Mammary epithelial cell (primary cell): ENCODE measurements at places on chromosomes 5 and 9.

DNA sequence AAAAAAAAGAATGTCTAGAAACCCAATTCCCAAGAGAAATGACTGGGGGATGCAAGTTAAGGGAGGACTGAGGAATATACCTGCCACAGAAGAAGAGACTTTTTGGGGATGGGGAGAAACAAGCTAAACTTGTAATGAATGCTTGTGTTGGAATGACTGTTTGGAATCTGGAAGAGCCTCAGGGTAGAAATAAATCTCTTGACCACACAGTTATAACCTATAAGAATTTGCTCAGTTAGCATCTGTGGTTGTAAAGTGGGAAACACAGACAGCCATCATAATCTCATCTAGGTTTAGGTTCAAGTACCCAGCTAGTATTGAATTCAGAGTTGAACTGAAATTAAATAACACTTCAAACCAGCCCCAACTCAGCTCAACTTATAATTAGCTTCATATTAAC lies 678.3 kb upstream of the CHD1 start:
- no peak for DNase-seq

GRCh38 chr9:133727876-133728441 lies 10.2 kb downstream of the SARDH start:
- DNase-seq = no peak

DNA sequence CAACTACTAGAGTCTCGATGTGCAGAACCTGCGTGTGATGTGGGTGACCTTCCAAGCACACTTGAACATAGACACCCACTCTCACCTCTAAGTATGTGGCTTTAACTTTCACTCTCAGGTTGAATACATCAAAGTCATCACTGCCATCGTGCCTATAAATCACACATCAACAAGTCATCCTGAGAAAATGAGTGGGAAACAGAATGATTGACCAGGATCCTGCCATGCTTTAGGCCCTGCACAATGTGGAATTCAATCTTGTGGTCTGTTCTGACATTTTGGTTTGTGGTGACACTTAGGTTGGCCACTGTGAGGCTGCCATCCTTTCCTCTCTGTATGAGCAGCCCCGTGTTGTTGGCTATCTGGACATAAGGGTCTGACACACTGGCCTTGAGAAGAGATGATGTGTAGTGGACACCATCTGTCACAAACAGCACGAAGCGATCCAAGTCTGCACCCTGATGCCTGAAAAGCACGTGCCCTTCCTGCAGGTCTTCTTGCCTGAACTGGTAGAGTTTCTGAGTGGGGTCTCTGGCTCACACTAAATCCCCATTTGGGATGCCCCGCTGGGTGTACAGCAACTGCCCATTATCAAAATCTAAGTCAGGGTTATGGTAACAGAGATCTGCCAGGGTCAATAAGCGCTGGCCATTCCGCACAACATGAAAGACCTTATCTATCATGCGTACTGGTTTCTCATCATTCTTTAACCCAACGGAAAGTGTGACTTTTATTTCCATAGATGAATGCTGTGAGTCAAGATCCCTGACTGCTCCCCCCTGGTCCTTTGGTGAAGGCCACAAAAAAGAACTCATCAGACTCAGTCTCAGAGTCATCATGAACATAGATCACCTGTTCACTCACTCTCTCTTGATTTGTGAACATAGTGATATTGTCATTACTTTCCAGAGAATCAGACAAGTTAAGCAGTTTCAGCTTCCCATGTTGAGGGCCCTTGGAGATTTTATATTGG lies 116.6 kb downstream of the ESM1 start:
- DNase-seq = no peak

DNA sequence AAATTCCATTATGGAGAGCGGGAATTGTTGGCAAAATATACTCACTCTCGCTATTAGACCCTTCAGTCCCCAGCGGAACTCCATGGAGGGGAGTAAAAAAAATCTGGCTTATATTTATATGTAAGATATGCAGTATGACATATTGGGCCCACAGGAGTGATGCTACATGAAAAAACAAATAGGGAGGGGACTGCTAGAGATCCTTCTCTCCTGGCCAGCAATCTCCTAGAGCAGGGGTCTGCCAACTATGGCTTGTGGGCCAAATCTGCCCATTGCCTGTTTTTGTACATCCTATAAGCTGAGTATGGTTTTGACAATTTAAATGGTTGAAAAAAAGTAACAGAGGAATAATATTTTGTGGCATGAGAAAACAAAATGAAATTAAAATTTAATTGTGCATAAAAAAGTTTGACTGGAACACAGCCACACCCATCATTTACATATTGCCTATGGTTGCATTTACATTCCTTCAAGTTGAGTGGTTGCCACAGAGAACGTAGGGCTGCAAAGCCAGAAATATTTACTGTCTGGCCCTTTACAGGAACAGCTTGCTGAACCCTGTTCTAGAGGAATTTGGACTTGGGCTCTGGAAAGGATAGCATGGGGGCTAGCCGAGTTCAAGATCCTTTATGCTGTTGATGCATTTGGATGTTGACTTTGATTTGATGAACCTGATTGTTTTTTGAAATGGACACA lies 197.3 kb upstream of the CLINT1 start:
- DNase-seq = peak; percentile 36

DNA sequence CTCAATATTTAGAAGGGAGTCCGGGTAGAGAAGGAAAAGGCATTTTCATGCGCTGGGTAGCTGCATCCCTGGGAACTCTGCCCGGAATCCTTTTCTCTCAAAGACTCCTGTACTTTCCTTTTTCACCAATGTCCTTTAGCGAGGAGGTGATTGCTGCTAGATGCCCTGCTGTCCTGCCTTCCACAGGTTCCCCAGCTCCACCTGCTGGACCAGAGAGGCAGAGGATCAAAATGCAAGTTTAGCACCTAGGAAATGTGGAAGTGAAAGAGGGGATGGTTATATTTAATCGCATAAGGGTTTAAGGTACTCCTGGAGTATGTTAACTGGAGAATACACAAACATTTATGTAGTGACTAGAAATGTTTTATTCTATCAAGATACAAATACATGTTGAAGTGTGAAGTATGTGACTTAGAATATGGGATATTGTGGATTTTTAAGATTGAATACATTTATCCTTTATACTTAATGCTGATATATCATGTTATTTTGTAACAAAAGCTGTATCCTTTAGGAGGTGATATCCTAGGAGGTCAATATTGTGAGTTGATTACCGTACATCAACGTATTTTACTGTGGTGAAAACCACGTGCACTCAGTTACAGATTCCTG lies 145.7 kb downstream of the ARHGAP26 start:
- DNase-seq = peak; percentile 58

DNA sequence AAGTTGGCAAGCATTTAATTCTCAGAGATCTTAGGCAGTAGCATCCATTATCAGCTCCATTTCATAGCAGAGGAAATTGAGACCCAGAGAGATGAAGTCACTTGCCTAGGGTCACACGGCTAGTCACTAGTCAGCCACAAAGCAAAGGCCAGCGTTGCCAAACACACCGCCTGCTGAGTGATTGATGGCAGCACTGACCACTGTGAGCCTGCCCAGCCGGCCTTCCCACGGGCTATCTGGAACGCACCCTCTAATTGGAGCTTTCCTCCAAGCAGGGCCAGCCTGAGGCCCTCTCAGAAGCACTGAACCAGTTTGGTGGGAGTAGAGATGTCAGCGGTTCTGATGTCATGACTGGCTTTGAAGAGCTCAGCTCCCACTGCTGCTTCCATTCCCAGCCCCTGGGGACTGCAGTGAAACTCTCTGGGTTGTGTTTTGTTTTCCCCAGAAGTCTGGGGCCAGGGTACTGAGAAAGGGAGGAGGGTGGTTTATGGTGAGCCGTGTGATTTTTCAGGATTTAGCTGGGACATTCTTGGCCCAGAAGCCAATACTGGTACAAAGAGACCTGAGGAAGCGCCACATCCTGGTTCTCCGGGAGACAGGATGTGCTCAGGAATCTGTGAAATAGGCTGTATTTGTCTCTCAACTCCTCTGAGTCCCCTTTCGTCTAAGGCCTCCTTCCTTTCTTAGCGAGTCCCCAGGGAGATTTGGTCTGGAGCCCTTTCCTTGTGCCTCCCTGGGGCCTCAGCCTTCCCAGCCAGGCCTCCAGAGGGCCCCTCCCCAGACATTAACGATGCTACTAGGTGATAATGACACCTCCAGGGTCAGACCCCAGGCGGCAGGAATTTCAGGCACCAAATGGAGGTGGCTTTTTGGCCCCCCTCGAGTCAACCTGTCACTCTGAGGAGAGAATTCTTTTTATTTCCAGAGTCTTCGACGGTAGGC lies 44.5 kb downstream of the SPRY4 start:
- DNase-seq = no peak

DNA sequence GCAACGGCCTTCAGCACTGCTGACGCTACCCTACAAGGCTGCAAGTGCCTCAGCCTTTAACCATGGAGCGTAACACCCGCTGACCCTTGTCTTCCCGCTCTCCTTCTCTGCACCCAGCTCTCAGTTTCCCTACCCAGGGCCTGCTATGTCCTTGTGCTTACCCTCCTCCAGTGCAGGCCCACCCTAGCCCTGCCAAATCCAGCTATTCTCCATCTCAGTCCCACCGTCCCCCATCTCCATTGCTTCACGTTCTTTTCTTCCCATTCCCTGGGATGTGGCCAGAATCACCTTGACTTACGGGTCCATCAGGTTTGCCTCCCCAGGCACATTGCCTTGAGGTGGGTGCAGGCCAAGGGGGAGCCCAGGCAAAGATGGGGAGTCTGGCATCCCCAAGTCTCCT lies 91.2 kb downstream of the PAX5 start:
- no peak for DNase-seq

DNA sequence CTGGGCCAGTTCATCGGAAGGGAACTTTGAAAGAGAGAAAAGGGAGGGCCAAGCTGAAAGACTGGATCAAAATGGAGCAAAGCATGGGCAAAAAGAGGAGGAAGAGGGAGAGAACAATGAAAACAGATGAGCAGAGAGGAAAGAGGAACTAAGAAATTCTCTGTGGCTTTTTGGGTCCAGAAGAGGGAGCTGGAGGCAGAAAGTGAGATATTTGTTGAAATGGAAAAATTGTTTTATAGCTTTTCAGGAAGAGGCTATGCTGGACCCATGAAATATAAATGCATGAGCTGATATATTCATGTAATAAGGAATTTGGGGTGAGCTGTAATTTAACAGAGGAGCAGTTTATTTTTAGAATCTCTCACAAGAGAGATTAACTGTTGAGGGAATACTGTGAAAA lies 457.3 kb downstream of the DMAC1 start:
- no peak for DNase-seq

GRCh38 chr9:25212361-25212760 lies 465.9 kb downstream of the TUSC1 start:
- DNase-seq = no peak

- no peak for DNase-seq
These were observed 6.6 kb downstream of the C5orf52 start for GRCh38 chr5:157677931-157678330.

DNA sequence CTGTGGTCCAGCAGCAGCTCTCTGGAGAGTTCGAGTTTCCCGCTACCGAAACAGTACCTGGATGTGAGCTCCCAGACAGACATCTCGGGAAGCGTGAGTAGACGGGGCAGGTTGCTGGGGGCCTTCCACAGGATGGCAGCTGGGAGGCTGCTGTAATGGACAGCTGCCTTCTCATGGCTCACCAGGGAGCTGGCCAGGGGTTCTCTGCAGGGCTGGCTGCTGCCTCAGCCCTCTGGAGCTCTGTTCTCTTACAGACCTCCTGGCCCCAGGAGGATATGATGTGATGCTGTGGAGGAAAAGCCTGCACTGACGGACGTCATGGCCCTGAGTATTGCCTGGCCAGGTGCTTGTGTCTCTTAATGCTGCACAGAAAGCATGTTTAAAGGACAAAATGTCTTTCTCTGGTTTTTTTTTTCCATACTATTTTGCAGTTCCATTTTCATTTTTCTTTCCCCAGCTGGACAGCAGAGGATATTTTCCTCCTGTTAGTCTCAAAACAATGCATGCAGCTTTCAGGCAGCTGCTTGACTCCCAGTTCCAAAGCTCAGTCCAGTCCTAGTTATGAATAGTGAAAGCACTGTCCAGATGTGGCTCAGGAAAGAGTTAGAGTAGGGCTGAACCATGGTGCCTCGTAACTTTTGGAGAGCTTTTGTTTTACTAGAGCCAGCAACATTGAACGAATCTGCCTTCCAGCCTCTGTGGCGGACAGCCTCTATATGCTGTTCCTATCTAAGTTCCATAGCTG lies 77.5 kb upstream of the RARS1 start:
- no peak for DNase-seq

DNA sequence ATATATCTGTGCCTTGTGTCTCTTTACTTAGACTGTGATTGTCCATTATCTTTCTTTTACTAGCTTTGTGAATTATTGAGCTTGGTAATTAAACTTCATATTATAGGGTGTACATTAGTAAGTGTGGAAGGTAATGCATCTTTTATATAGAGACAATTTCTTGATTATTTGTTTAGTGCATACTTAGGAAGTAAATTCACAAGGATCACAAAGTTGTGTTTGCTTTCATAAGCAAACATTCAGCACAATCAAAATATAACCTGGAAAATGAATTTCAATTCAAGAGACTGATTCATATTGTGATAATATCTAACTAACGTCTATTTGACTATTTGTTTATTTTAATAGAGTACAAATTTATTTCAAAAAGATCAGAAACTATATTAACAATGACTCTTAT lies 749.9 kb upstream of the NUDT12 start:
- no peak for DNase-seq

GRCh38 chr9:138052322-138052615 lies 174.7 kb downstream of the CACNA1B start:
- DNase-seq = no peak

DNA sequence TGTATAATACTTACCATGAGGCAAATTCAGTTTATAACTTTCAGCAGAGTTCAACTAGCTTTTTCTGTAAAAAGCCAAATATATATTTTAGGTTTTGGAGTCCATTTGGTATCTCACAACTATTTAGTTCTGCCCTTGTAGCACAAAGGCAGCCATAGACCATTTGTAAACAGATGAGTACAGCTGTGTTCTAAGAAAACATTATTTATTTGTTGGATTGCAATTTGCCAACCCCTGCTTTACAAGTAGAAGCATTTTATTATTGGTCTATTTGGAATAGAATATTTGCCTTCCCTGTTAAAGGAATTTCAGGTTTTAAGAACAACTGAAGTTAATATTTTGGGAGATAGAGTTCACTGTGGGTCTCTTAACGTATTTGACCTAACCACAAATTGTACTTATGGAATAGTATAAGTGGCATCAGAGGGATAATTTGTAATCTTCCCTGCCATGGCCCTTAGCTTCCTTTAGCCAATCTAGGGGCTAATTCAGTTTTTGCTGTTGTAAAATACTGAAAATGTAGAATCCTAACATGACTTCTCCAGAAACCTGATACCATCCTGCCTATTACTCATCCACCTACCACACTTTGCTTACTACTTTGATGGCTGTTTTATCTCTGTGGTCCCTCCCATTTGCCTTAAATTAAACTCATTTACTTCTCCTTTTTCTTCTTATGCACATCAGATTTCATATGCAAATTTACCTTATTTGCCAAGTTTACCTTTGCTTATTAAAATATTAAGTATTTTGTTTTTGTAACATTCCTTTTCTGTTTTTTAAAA lies 109.2 kb downstream of the DMXL1 start:
- DNase-seq = peak; percentile 11

- peak; percentile 16 for DNase-seq
These were observed 80.1 kb upstream of the DMAC1 start for GRCh38 chr9:7879551-7880245.
